ENCODE measurements at places on chromosomes 6 and 20.

DNA sequence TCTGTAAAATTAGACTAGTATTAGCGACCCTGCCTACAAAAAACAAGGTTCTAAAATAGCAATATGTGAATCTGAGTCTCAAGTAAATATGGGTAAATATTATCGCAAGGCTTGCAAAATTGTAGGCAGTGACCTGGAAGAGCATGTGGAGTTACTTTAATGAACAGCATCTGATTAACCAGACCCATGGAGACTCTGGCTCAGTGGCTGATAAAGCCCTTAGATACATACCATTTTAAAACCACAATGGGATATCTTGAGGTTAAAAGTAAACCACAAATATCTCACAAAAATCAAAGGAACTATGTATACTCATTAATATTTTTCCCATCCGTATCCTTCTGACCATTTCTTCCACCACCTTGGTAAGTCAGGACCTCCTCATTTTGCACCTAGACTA, 187.0 kb downstream of the MTFR2 start:
- DNase-seq, result no peak

DNA sequence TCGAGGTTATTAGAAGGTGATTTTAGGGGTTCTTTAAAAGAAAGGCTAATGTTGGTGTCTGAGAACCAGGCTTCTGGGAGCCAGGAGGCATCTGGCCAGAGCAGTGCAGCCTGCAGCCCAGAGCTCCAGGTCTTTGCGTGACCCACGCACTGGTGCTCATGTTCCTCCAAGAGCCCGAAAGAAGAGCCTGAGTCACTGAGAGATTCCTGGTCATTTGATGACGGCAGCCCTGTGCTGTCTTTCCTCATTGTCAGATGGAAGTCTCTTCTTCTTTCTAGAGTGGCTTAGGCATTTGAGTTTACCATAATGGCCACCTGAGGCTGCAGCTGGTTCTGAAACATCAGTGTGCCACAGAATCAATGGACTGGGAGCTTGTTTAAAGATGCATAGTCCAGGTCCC, 46.4 kb downstream of the CD109 start:
- no peak for DNase-seq

DNA sequence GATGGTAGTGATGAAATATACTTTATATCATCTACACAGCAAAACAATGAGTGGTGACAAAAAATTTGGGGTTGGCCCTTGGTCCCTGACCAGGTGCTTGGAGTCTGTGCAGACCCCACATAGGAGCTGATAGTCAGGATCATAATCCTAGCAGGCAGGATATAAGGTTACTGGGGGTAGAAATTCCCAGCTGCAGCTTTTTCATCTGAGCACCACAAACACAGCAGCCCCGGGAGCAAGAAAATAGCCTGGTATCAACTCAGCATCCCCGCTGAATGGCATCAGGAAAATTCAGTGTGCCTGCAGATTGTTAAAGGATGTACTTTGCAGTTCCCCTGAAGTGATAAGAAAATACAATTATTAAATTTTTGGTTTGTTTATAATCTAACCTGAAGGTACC, 27.8 kb upstream of the RPL7L1 start:
- DNase-seq, result no peak

- no peak for DNase-seq
These were observed 15.0 kb upstream of the AKIRIN2 start for GRCh38 chr6:87716928-87717614.

GRCh38 chr6:117542493-117542892, 59.8 kb downstream of the GOPC start:
- DNase-seq, result no peak

DNA sequence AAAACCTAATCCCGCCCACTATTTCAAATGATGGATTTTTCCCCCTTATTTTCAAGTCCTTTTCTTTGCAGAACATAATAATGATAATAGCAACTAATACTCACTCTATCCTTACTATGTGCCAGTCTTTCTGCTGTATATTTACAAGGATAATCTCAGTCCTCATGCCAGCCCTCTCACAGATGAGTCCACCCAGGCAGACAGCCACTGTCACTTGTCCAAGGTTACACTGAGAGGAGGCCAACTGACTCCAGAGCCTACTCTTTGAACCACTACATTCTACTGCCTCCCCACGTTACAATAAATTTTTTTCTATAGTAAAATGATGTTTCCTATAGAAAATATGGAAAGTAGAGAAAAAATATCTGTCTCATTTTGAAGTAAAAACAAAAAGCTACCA, 30.9 kb downstream of the ELOVL5 start:
- DNase-seq, result no peak

Measured in stimulated activated naive CD4-positive, alpha-beta T cell treated with Interleukin-2 at 50 U/mL for 16 hours (primary cell).